NCI-H1092 (cell line): ENCODE measurements at places on chromosomes 4 and X.

DNA sequence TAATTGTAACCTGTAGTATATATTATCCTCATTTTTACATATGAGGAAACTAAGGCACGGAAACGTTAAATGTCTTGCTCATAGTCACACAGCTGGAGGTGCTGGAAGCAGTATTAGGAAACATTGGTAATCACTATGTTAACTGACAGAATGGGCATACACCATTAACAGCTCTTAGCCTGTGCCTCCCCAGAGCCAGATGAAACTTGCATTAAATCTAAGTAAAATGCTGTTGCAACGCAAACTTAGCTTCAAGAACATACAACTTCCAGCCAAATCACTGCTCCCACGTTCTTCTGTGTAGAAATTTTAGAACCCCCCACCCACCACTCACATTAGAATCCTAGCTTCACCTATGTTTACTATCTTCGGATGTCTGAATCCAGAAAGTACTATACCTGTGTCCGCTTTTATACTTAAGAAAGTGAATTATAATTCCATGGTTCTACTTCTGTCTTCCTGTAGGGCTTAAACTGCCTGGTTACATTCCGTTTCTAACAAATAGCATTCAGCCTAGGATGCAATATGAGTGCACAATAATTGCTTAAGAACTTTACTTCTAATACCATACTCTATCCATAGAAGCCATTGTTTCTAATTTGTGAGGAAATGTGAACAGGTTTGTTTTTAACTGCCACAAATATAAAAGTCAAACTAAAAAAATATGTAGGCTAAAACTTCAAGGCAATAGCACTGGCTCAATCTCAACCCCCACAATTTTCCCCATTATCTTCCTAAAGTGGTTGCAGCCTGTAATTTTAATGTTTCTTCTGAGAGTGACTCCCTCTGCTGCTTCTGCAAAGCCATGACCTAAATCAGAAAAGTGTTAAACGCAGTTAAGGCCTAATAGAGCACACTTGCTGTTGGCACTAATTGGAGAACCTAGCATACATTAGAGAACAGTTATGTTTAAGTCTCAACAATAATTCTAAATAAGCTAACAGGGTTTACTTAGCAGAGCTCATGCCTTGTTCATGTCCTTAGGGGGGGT, 4.4 kb downstream of the UNC5C start:
- DNase-seq: no peak

GRCh38 chr4:152328582-152328981, 207.3 kb downstream of the FBXW7 start:
- DNase-seq: no peak

DNA sequence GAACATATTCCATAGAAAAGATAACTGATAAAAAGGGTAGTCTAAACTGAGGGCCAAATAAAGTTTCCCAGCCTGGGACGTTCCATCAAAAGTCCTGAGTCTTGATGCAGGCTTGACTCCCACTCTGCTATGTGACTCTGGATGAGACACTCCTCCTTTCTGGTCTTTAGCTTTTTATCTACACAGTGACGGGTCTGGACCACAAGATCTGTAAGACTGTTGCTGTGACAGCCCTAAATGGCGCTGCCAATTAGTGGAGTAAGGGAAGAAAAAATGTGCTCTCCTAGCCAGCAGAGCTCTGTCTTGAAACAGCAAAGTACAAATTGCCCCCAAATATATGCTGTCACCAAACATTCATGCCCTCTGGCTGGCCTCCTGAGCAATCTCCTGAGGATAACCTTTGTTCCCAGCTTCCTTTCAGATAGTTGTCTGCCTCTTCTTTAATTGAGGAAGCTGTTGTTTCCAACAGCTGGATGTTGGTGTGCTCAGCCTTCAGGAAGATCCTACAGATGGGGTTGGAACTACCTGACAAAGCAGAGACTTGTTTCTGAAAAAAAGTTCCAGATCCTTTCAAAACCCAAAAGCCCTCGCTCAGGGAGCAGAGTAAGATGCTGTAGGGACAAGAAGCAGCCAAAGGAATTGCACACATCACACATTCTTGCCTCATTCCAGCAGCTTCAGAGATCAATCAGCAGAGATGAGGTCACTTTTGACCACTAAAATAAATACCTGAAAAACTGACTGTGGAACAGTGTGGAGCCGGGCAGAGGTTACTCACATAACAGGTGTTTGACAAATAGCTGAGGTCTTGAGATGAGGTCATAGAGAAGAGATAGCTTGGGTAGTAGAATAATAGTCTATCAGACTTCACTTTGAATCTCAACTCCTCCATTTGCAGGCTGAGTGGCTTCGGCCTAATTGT, 383.4 kb upstream of the FGF13 start:
- DNase-seq: no peak

- peak; percentile 54 for DNase-seq
Measured at GRCh38 chr4:118904418-118904817, 15.8 kb downstream of the SYNPO2 start.

GRCh38 chrX:34503119-34503518, 154.0 kb downstream of the TMEM47 start:
- DNase-seq: no peak

GRCh38 chr4:32684160-32684559, 1964.0 kb downstream of the PCDH7 start:
- DNase-seq: no peak

- no peak for DNase-seq
Measured at GRCh38 chr4:183264614-183265013, 55.5 kb downstream of the CLDN22 start.

DNA sequence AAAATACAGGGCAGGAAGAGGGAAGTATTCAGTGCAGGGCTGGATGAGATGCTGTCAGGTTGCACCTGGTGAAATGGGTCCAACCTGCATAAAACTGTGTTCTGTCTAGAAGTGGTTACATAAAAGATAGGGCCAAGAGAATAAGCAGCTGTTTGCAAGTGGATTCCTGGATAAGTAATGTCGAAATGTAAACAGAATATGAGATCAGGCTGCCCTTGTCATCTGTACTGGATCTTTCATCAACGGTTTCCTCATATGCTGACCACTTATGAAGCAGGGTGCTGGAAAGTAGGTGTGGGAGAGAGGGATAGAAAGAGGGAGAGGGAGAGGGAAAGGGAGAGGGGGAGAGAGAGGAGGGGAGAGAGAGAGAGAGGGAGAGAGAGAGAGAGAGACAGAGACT, 349.8 kb upstream of the CPEB2 start:
- DNase-seq: no peak

DNA sequence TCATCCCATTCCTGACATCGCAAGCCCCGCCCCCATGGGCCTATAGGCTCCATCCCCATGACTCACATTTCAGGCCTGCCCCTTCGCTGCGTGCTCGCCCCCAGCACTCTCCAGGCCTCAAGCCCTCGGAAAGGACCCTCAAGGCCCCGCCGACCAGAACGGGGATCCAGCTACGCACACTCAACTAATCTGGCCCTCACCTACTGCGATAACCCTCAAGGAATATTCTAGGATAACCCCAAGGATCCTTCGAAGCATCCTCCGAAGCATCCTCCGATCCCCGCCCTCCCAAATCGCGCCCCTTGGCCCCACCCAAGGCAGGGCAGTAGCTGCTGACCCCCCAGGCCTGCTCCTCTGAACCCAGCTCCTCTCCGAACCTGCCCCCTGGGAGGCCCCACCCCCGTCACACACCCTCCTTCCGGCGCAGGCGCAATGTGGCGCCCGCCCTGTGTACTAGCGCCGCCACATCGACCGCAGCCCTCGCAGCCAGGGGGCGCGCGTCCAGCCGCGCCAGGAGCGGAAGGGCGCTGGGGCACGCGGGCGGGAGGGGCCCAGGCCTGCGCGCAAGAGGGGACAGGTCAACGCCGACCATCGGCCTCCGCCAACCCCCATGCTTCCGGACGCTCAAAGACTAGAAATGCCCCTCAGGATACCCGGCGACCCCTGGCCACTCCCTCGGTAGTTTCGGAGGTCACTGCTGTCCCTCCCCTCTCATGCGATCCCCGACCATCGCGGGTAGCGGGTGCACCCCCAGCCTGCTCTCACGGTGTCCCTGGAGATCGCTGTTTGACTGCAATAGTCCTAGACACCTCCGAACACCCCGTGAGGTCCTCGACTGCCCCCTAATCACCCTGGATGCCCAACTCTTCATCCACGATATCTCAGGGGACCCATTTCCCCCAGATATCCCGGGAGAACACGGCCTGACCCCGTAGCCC, 6.4 kb upstream of the MAGIX start:
- peak; percentile 87 for DNase-seq

- DNase-seq: no peak
Measured at GRCh38 chrX:2423282-2423681, 77.5 kb downstream of the DHRSX start.

- DNase-seq: no peak
Measured at GRCh38 chrX:13761606-13762414, 27.3 kb downstream of the OFD1 start.

DNA sequence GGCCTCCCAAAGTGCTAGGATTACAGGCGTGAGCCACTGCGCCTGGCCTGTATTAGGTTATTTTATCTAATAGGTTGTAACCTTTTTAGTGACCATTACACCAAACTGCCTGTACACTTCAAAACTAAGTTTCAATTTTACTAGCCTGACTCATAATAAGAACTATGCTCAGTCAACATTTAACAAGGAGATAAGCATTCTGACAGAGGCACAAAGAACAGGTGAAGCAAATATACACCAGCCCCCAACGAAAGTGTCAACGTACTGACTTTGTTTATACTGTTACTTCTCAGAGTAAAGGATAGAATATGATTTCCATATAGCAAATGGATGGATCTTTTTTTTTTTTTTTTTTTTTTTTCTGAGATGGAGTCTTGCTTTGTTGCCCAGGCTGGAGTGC, 62.8 kb downstream of the SHISA3 start:
- no peak for DNase-seq

- DNase-seq: no peak
Measured at GRCh38 chr4:38951598-38951997, 80.6 kb downstream of the TMEM156 start.

DNA sequence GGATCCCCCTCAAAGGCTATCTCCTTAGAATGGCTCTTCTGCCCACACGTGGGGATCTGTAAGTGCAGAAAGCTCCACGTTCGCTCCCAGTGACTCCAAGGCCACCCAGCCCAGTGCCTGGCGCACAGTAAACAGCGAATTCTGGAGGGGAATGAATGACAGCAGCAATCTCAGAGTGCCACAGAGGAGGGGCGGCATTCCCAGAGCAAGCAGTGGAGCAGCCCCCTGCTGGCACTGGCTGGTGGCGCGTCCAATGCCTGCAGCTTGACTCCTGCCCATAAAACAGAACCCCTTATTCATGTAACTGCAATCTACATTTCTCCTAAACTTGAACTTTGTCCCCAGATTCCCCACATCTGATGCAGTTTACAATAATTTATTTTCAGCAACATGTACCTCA, 6.9 kb upstream of the HELT start:
- no peak for DNase-seq

- DNase-seq: no peak
Measured at GRCh38 chr4:119493419-119493818, 135.2 kb downstream of the PDE5A start.

GRCh38 chrX:103637604-103638338, 9.0 kb downstream of the TCEAL1 start:
- no peak for DNase-seq

DNA sequence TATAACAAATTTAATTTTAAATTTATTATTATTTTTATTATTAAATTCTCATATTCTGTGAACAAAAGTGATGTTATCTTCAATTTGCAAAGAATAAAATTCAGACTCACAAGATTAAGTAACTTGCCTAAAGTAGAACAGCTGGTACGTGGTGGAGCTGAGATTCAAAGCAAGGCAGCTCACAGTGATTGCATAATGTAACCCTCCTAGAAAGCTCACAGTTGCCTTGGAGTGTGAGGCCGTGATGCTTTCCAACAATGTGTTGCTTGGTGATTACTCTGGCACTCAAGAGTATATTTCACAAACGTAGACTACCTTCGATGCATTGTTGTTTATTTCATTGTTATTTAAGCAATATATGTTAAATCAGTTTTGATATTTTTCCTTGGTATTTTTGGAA, 1039.2 kb upstream of the PABPC4L start:
- no peak for DNase-seq

DNA sequence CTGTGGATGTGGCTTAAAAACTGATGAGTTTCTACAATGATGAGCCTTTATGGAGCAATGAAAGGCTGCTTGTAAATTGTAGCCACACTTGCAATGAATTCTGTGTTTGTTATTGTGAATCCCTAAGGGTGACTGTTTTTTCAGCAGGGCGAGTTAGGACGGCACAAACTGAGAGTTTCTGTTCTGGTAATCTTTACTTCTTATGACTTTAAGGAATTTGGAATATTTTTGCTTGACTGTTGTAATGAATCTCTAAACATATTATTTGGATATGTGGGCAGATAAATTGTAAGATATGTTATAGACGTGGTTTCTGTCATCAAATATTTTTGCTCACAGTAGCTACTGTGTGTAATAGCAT, 22.2 kb downstream of the RBPJ start:
- no peak for DNase-seq

DNA sequence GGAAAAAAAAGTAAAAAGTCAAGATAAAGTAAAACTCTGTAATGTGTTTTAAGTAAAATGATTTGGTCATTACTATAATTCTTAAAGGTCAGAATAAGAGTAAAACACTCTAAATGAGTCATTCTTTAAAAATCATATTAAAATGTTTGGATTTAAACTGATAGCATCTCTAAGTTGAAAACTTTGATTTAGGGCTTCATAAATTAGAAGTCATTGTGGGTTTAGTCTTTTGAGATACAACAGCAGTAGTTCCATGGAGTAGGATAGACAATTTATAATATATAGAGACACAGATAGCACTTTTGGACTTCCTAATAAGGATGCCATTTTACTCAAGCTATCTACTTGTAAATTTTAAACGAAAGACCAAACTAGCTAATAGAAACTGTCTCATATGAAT, 77.1 kb upstream of the PABPC4L start:
- DNase-seq: no peak

- DNase-seq: no peak
Measured at GRCh38 chr4:130110770-130111169, 1014.8 kb downstream of the C4orf33 start.

GRCh38 chr4:43330288-43330687, 437.8 kb downstream of the GRXCR1 start:
- DNase-seq: no peak

DNA sequence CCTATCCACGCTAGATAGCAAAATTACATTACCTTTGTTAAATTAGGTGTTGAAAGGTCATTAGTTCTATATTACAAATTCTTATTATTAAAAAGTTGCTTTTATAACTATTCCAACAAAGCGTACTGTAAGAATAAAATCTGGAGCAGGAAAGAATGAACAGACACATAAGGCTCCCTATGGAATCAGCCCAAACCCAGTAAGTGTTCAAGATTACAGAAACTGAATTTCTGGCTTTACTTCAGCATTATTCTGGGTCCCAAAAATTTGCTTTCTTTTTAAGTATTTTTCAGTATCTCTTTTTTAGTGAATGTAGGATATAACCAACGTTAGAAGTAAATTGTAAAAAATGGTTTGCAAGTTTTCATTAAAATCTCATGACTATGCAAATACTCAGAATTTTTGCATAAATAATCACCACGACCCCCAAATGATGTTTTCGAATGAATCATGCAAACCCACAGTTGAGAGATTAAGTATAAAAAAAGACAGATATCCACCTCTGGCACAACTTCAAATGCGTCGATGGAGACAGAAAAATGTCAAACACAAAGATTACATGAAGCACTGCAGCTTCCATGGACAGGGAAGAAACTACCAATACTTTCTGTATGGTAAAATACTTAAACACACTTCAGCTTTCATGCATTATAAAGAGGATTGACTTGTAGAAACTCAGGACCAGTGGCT, 238.5 kb downstream of the RASL11B start:
- DNase-seq: no peak

GRCh38 chrX:1392376-1393068, 609 bp upstream of the SLC25A6 start:
- no peak for DNase-seq
